ENCODE measurements at places on chromosomes 6 and 20.

DNA sequence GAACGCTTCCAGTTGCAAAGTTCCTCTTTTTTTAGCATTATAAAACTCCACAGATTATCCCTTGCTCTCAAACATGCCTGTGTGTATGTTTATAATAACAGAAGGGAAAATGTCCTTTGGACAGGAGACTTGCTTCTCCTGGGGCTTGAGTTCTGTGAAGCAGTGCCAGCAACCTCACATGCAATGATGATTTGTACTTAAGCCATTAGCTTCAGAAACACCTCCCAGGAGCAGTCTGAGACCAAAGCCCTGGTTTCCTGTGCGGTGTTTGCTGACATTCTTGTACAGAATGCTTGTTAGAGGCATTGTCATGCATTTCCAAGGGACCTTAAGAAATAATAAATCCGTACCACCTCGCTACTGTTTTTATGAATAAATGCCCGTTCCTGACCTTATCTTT is 752.8 kb downstream of the CBLN4 start:
- no peak for DNase-seq

DNA sequence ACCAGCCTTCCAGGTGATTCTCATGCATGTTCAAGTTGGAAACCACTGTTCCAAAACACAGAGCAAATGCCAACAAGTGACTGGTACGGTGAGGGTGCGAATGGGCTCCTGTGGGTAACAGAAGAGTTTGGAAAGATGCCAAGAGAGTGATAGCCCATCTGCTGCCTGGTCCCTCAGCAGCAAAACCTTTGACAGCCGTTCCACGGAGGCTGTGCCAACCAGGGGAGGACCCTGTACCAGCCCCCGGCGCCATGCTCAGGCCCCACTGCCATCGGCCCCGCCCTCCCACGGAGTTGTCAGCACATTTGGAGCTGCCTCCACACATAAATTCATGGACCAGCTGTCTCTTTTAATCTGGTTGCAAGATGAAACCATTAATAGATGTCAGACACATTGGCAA is 4.4 kb upstream of the PTPRT start:
- DNase-seq = no peak

- no peak for DNase-seq
Observed at GRCh38 chr6:109242029-109242428, 140.2 kb downstream of the CD164 start.

GRCh38 chr6:154752022-154752421 is 18.8 kb downstream of the SCAF8 start:
- no peak for DNase-seq

GRCh38 chr6:146840216-146840615 is 241.4 kb downstream of the ADGB start:
- no peak for DNase-seq

DNA sequence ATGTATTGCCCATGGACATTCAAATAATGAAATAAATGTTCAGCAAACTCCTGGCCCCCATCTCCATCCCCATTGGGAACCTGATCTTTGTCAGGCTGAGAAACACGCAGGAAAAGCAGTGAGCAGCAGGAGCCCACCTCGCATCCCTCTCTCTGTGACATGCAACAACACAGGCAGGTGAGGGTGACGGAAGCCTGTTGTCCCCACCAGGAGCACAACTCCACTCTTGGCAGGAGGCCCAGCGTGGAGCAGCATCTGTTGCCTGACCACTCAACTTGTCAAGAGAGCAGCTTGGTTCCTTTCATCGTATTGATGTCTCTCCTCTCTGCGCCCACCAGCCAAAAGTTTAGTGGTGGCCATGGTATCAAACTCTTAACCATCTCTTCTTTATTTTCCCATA is 586.9 kb upstream of the ARID1B start:
- DNase-seq = no peak

- no peak for DNase-seq
Observed at GRCh38 chr6:77456531-77457248, 6.6 kb downstream of the HTR1B start.

GRCh38 chr6:81238390-81238789 is 514.1 kb downstream of the TENT5A start:
- DNase-seq = no peak

DNA sequence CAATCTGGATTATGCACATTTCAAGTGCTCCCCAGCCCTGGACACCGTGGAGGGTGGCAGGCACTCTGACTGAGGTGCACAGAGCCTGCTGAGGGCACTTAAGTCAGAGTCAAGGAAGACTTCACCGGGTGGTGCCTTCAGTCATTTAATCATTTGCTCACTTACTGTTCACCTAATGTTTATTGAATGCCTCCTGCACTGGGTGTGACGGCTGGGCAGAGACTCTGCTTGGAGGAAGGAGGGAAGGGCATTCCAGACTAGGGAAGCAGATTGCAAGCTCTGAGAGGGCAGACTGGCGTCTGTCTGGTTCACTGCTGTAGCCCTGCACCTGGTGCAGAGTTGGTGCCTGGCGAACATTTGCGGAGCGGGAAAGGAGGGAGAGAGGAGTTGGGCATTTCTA is 54.2 kb upstream of the FAM83D start:
- DNase-seq = no peak

GRCh38 chr20:49794336-49795134 is 18.1 kb upstream of the SLC9A8 start:
- DNase-seq = no peak

DNA sequence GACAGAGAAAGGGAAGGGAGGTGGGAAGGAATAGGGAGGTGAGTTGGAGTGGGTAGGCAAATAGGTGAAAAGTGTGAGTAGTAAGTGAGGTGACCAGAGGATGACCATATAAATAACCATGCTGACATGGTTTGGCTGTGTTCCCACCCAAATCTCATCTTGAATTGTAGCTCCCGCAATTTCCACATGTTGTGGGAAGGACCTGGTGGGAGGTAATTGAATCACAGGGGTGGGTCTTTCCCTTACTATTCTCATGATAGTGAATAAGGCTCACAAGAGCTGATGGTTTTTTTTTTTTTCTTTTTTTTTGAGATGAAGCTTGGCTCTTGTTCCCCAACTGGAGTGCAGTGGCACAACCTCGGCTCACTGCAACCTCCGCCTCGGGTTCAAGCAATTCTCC is 21.5 kb upstream of the SMIM13 start:
- DNase-seq = no peak

- no peak for DNase-seq
Observed at GRCh38 chr6:68680264-68680663, 45.2 kb downstream of the ADGRB3 start.

DNA sequence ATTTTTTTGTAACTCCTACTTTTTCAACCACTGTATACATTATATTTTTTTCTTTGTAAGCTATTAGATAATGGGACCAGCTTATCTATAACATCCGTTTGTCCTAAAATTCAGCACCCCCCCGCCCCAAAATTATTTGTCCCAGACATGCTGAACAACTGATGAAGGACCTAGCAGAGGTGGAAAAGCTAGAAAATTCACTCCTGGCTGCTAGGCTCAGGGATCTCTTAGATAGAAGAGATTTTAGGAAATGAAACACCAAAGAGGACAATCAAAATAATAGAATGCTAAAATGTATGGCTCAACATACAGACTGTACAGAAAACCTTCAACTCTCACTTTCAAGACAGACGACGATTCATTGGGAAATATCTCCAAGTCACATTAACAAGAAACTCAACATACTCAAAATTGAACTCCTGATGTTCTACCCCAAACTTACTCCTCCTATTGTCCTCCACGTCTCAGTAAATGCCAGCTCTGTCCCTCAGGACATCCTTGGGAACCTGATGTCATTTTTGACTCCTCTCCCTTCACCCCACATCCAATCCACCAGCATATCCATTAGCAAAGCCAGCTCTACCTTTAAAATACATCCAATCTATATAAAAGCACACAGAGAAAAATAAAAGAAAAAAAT is 4.7 kb downstream of the SOD2 start:
- no peak for DNase-seq

DNA sequence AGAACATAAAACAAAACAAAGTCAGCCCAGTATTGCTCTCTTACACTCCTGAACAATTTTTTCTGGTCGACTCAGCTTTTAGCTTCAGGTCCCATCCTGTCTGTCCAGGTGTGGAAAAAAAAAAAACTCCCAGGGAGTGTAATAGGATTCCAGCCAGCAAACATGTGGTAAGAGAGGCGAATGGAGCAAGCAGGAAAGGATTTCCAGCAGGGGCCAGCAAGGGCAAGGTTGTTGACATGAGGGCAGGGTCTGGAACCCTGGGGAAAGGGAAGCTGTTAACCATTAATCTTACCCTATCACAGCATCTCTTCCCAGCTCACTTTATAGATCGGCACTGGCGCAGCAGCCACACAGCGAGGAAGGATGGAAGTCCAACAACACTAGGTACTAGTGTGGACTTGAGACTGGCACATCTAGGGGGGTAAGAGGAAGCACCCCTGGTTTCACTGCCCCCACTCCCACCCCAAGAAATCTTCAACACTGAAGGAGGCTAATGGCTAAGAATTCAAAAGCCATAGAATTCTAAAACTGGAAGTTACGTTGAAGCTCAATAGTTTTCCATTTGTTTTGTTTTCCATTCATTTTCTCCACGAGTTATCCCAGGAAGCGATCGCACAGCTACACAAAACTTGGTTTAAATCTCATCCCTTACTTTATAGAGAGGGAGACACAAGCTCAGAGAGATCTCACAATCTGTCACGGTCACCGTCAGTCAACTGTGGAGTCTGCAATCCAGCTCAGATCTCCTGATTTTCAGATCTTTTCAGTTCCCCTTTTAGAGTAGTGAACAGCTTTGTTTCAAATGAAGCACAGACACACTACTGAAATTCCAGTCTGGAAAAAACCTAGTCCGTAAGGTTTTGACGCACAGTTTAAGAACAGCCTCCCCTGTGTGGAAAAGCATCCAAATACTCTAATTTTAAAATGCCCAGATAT is 53.3 kb downstream of the SLC22A23 start:
- DNase-seq = no peak

GRCh38 chr20:19903168-19903811 is 113.9 kb upstream of the NAA20 start:
- no peak for DNase-seq

DNA sequence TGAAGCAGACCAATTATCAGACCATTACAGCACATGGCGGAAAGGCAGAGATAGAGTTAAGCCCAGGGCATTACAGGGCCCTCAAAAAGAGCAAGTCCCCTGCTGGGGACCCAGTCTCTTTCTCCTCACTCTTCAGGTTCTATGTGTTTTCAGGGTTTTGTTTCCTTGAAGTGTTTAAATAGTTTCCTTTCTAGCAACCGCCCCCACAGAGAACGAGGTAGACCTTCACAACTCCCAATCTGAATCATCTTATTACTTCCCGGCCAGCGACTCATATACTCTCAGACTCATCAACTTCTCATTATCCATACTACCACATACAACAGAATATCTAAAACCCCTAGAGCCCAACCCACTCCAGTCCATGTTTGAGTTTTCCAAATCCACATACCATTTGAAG is 526.6 kb upstream of the ARID1B start:
- DNase-seq = no peak

GRCh38 chr6:53290537-53291510 is 57.9 kb downstream of the ELOVL5 start:
- no peak for DNase-seq

GRCh38 chr6:88585276-88585692 is 378.1 kb downstream of the RNGTT start:
- DNase-seq = no peak

DNA sequence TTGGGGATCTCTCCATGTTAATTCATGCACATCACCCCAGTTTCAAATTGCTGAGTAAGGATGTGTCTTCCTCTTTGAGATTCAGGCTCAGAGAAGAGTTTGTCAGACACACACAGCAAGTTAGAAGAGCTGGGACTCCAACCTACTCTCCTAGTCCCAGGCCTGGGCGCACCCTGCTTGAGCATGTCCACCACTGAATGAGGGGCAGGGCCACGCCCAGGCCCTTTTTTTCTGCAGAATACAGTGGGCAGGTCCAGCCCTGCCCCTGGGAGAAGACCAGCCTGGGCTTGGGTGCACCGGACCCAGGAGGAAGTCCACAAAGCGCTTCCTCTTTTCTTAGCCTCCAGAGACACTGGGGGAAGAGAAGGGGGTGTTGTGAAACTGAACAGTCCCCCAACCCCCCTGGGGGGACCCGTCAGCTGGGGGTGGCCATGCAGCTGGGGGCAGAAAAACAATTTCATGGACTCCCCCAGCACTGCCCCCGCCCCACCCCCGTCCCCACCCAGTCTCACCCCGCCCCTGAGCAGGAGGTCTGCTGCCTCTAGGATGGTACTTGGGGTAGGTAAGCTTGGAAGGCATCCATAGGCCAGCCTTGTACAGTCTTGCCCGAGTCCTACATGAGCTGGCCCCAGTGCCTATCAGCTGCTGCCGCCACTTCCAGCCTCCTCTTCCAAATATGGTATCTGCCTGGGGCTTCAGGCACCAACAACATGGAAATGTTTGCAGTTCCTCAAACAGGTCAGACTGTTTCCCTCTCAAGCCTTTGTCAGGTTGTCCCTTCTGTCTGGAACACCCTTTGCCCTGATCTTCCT is 11.7 kb upstream of the HCK start:
- DNase-seq = no peak

GRCh38 chr6:162651505-162651904 is 76.1 kb downstream of the PRKN start:
- no peak for DNase-seq

DNA sequence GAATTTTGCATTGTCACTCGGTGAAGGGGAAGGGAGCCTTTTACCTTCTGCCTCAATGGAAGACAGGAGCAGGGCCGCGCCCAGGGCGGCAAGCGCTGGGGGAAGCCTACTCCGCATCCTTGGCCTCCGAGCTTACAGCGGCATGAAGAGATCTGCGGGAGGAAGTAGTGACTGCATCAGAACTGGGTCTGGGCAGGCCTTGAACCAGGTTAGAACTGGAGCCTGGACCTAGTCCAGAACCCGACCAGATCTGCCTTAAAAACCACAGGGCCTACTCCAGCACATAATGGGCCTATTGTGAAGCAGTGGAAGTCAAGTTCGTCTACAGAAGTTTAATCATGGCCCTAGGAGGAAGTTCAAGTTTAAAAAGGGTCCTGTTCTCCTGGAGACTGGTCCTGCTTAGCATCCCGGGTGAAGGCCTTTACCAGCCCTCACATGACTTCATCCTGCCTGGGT is 3.1 kb downstream of the COL12A1 start:
- DNase-seq = no peak

DNA sequence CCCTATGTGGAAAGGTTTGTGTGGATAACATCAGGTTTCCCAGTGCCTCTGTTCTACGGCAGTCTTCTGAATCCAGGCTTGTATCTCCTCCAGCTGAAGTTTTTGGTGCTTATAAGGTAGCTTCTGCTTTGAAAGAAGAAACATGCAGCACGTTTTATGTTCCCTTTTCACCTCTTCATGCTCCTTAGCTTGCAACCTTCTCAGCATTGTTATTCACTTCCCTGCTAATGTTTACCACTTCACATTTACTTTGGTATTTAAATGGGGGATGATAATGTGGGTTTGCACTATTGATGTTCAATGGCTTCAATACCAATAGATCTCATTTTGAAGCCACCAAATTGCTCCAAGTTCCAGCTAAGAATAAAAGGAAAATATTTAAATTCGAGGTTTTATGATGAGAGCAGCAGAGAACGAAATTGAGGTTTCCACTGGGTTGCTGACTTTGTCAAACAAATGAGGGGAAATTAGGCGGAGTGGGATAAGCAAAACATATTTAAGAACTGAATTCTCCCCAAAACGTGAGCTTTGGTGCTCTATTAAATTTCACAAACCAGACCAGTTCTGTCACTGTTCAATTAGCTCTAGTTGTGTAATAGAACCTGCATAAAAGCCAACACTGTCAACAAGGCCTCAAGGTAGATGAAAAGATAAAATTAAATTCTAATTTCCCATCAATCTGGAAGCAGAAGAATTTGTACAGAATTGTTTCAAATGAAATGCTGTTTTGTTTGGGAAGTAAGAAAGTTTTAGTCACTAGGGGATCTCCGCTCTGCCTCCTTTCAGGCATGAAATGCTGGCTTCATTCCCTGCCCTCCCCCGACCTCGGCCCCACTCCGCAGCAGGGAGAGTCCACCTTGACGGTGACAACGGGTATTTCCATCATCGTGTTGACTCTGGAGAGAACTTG is 1.4 kb downstream of the IL22RA2 start:
- no peak for DNase-seq

All from activated T-helper 1 cell treated with anti-CD3 and anti-CD28 coated beads, Interleukin-2, amount 50 U/mL, for 16 hours (primary cell).